Left renal cortex interstitium (tissue), 4 donors: ENCODE measurements at places on chromosomes 11 and 22. TPM values are rescaled to one million over a fixed set of nuclear protein-coding genes. Genes with fewer than 3 reads are reported as not detected.

DNA sequence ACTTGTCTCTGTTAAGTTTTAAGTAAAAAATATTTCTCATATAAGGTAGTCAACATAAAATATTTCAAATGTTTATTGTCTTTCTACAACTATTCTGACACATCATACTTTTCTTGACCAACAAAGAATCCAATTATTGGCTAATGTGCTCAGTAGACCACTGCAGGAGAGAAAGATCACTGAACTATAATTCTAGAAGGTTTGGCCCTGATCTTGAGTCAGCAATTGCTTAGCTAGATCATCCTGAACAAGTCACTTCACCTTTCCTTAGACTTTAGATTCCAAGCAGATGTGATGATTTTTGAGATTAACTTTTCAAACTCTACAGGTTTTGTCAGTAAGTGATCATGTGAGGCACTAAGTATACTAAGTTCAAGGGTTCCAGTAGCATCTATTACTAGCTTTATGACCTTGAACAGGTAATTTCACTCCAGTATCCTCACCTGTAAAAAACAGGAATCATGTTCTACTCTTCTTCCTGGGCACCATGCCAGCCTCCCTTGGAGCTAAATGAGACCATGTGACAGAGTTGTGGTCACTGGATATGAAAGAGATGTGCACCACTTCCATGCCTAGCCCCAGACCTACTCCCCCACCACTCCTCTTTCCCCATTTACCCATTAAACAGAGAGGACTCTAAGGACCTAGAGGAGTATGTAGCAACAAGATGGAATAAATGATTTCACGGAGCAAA lies 17.3 kb downstream of the PGM2L1 start:
- no peak for DNase-seq

Gene PRG3
- 0.21 TPM for polyA plus RNA-seq

Gene WBP2NL
- polyA plus RNA-seq: 3.8 TPM

Gene P4HA3
- polyA plus RNA-seq: 0.76 TPM

- DNase-seq: peak; percentile 24
Measured at GRCh38 chr11:30016588-30017363, at the start of gene KCNA4. TSS of gene KCNA4 (minus strand) at chr11:30017030. CDS start at chr11:30012678, 4,352 bp downstream.

DNA sequence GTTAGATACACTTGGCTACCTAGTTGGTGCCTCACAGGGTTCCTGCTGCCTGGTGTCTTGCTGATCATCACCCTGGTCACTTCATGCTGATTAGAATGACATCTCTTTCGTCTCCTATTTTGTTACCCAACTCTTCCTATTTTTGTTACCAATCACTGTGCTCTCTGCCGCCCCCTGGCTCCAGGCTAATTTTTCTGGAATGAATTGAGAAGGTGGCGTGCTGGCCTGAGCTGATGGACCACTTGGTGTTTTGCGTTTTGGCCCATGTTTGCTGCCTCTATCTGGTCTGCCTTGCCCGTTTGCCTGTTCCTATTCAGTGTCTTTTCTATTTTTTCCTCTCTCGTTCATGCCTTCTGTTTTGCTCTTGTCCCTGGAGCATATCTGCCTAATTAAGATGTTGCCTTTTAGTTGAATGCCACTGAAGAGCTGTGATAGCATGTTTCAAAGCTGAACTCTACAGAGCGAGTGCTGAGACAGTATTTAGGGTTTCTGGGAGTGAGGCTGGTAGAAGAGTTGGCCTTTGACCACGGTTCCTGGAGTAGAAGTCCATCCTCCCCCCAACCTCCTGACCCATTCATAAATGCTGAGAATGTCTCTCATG lies 5.9 kb upstream of the ATF4 start:
- DNase-seq: no peak

- no peak for DNase-seq
Measured at GRCh38 chr11:78549624-78550409, 24.8 kb downstream of the NARS2 start.

DNA sequence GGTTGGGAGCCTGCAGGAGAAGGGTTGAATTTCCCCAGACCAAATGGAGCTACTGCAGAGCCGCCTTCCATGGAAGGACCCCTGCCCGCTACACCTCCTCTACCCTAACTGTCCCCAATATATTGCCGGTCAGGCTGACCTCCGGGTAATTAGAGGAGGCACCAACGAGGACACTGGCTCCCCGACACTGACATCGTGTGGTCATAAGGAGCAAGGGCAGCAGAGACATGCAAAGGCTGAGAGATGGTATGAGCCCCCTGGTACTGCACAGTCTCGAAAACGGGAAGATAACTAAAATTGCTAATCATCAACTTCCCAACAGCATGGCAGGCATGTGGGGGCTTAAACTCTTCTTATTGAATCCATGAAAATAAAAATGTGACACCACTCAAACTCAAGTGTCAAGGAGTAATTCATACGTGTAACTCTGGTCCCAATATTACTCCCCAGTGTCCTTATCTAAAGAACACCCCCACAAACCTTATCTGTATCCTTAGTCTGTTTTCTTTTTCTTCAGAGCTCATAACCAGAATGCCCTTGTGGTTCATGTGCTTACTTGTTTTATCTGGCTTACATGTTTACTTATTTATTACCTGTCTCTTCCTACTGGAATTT lies 4.4 kb downstream of the CAVIN3 start:
- DNase-seq: peak; percentile 24
